Activated CD8-positive, alpha-beta T cell treated with anti-CD3 and anti-CD28 coated beads, Interleukin-2, amount 10 ng/mL, durations not matched to agents 7 days and 5 days (primary cell): ENCODE measurements at places on chromosomes 7 and 10.

GRCh38 chr10:16445770-16446469 lies 9.1 kb downstream of the PTER start:
- DNase-seq: no peak

DNA sequence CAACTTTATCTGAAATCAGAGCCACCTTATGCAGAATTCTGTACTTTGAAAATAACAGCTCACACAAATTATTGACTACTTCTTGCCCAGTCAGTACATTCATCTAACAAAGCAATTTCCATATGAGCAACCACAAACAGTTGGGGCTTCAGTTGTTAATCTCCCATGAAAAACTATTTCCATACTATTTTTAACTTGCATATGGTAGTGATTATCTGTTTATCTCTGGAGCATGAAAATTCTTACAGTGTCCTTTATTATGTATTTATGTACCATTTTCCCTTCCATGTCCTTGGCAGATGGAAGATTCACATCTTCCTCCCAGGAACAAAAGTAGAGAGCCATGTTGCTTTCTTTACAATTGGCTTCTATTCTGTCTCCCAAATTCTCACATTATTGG lies 285.7 kb downstream of the CRPPA start:
- no peak for DNase-seq

DNA sequence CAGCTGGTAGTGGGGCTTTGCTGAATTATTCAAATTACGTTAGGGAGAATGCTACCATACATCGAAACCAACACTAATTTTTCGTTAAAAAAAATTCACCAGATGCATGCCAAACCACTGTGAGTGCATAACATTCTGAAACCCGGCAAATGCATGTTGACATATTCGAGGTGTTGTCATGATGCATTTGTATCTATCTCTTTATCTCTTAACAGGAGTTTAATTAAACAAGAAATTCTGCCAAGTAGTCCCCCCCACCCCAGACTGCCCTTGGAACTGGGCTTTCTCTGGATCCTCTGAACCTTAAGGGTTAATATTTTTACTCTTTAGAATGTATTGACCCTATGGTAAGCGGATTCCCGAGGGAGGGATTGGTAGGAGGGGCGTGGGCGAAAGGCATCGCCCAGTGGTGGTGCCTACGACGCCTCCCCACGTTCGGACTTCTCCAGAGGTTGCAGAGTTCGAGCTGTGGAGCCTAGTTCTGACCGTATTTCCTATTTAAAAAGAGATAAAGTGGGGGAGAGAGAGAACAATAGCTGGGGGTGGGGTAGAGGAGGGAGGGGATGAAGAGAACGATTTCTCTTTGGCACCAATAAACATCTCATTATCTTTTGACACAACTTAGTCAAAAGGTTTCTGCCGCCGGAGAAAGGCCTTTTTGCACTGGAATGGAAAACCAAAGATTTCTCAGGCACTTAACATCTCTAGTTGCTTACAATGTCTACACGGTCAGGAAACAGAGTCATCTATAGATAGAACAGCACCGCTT lies 7.2 kb downstream of the DLX6 start:
- no peak for DNase-seq

- DNase-seq: no peak
Observed at GRCh38 chr7:2631946-2632732, at the start of gene TTYH3. TSS of gene TTYH3 (plus strand) at chr7:2631986. CDS start at chr7:2632156, 170 bp downstream.

GRCh38 chr7:125675640-125676039 lies 746.0 kb upstream of the POT1 start:
- no peak for DNase-seq

DNA sequence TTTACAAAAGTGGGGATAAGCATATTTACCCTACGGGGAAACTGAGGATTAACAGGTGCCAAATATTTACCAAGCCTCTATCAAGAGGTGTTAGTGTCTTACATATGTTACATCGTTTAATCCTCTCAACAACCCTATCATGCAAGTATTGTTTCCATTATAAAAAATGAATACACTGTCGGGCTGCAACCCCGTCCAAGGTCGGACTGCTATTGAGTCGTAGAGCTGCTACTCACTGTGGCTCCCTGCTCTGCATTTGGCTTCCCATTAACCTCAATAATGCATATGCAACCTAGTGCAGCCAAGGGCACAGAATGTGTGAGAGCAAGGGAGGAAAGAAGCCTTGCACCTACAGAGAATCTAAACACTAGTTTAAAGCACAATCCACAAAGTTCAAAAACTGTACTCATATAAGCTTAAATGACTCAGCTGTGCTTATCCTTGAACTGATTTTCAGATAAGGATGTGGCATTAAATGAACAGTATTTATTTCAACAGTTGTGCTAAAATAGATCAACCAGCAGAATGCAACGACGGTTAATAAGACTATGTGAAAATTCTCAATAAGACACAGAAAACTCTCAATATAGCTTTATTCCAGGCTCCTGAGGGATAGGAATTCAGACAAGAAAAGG lies 49.9 kb downstream of the UBE2H start:
- DNase-seq: no peak

GRCh38 chr7:87152897-87153641 lies 816 bp downstream of the DMTF1 start:
- peak; percentile 49 for DNase-seq

DNA sequence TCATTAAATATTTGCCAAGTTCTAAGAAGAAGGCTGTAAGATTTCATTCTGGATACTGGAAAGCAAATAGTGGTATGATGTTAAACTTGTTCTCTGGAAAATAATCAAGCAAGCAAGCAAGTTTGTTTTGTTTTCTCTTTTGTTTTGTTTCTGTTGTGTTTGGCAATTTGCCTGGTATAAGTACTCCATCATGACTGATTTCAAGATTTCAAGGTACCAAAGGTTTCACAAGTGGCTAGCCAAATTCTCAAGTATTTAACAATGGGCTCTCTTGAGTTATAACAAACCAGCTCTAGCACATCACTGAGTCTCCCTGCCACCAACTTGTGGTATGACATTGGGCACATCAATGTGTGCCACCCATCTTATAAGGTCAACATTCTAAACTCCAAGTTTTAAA lies 151.7 kb upstream of the IGFBP3 start:
- DNase-seq: no peak
